ENCODE measurements at places on chromosomes 5 and 9.

- no peak for DNase-seq
These were observed 482.7 kb downstream of the RAB3C start for GRCh38 chr5:59065554-59065953.

- DNase-seq = no peak
These were observed 192.7 kb downstream of the SMC2 start for GRCh38 chr9:104286799-104287198.

DNA sequence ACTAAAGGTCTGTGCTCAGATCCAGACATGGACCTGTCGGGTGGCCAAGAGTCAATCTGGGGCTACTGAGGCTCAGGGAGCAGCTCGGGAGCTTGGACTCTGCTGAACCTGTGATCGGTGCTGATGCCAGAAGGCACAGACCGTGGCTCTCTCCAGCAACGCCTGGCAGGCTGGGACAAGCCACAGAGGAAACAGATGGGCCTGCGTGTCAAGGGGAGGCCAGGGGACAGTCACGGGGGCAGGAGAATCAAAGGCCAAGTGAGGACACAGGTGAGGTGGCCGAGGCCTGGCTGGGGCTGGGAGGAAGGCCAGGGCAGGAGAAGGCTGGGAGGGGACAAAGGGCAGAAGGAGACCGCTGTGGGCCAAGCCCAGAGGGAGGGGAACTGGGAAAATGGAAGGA, 43.4 kb downstream of the EPB41L4B start:
- DNase-seq = no peak

DNA sequence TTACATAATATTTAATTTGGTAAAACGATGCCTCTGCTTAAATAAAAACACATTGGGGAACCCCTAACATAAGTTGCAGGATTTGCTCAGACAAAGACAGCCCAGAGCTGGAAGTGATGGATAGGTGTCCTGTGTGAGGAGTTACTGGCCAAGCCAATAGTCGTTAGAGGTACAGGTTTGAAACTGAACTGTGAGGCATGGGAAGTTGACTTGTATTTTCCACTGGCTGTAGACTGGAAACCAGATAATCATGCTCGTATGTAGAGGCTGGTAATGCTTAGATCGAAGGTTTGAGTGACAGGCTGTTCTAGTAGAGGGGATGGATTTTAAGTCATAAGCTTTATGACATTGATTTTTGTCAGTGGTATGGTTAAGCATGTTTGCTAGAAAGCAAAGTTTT, 24.8 kb downstream of the TEK start:
- DNase-seq = no peak

DNA sequence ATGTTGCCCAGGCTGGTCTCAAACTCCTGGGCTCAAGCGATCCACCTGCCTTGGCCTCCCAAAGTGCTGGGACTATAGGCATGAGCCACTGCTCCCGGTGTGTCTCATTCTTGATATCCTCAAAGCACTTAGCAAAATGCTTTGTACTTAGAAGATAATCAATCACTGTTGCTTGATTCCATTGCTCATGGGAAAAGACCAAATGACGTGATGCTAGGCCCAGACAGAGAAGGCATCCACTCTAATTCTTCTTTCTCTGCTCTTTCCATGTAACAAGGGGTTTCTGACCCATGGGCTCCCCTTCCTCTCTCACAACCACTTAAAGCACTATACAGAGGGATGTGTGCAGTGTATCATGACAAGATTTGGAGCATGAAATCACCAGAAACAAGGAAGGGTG, 83.0 kb downstream of the APBA1 start:
- DNase-seq = no peak

- DNase-seq = no peak
These were observed 129.6 kb upstream of the ABCA1 start for GRCh38 chr9:105057551-105057950.

GRCh38 chr9:69546265-69546664, 125.9 kb downstream of the APBA1 start:
- DNase-seq = no peak

- no peak for DNase-seq
These were observed 43.7 kb downstream of the SECISBP2 start for GRCh38 chr9:89361816-89362646.

DNA sequence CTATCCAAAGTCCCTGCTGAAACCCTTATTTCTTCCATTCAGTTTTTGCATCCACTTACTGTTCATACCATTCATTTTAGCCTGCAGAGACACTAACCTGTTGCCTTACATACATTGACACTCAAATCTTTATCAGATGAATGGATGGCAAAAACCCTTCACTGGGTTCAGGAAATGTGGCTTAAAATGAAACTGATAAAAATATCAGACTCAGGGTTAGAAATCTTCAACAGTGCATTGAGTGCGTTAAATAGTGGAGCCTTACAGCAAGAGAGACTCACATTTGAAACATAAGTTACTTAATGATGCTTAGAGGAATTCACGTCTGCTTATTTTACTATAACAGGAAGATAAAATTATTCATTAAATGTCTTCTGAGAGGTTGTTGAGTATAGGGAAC, 28.0 kb upstream of the BNC2 start:
- DNase-seq = no peak
